CD14-positive monocyte (primary cell): ENCODE measurements at places on chromosomes 7 and 10.

DNA sequence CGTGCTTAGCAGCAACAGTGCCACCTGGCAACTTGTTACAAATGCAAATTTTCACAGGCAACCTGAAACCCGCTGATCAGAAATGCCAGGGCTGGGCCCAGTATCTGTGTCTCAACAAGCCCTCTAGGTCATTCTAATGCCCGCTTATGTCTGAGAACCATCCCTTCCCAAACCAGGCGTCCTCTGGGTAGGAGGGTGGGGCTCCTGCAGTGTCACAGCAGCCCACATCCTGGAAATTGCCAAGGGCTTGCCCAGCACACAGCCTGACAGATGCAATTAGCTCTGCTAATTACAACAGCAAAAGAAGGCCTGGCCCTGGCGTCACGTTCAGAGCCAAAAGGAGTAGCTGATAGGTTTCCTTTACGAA lies 15.9 kb downstream of the ITPRIP start:
- peak; percentile 55 for DNase-seq

- DNase-seq: no peak
Measured at GRCh38 chr7:1538544-1539180, 8.2 kb downstream of the MAFK start.

GRCh38 chr10:34606890-34607289 lies 208.2 kb downstream of the PARD3 start:
- no peak for DNase-seq

- no peak for DNase-seq
Measured at GRCh38 chr7:98913026-98913425, 34.7 kb downstream of the TRRAP start.

DNA sequence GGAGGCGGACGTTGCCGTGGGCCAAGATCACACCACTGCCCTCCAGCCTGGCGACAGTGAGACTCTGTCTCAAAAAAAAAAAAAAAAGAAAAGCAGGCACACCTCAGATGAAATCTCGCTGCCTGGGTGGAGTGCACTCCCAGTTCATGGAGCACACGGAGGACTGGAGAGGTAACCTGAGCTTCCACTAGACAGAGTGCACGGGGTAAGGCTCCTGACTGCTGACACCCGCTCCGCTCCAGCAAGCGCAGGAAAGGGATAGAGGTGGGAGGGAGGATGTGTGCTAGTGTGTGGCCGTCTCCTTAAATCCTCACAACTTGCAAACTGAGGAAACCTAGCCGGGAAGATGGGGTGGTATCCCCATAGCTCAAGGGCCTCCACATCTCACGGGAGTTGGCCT lies 50.8 kb downstream of the FAM53B start:
- no peak for DNase-seq

GRCh38 chr10:110141871-110142635 lies 65.4 kb upstream of the MXI1 start:
- DNase-seq: peak; percentile 74

DNA sequence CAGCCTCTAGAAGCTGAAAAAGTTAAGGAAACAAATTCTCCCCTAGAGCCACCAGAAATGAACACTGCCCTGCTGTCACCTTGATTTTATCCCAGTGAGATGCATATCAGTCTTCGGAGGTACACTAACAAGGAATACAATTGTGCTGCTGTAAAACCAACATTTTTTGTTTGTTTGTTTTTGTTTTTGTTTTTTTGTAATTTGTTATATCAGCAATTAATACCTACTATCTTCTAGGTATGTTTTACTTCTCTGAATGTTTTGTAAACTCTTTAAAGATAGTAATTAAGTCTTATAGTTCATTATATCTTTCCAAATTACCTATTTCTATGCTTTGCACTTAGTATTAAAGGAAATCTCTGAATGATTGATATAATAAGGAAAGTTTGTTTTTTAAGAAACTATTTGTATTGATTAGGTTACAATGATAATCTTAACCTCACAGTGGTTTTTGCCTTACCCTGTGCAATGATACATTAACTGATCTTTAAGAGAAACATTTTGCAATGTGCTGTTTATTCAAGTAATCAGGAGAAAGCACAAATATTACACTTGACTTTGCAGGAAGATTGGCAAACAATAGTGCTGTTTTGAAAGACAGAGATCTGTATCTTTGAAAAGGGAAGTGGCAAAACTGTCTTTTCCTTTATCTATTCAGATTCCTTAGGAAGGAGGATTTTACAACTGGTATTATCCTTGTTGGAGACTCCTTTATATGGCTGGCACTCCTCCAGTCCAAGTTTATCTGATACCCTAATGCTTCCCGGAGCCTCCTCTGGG lies 11.3 kb upstream of the HGF start:
- peak; percentile 44 for DNase-seq

- no peak for DNase-seq
Measured at GRCh38 chr10:82543631-82544030, 668.6 kb downstream of the NRG3 start.

DNA sequence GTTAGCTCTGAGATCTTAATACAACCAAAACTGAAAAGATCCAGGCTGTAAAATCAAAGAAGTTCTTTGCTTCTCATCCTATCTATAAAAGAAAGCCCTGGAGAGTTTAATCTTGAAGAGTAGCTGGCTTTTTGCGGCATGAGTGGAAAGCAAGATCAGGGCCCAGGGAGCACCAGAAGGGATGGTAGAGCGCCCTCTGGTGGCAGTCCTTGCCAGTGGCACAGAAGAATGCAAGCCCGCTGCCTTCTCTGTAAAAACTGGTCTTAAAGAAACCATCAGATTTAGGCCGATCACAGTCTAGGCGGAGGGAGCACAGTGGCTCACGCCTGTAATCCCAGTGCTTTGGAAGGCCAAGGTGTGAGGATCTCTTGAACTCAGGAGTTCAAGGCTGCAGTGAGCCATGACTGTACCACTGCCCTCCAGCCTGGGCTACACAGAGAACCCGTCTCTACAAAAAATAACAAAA lies 35.6 kb downstream of the CPN1 start:
- peak; percentile 67 for DNase-seq

GRCh38 chr10:54284526-54285193 lies 516.4 kb downstream of the PCDH15 start:
- DNase-seq: no peak

GRCh38 chr7:101906291-101907240 lies 89.1 kb downstream of the CUX1 start:
- DNase-seq: no peak

- DNase-seq: no peak
Measured at GRCh38 chr7:38330861-38331621, 57.6 kb upstream of the TARP start.

- no peak for DNase-seq
Measured at GRCh38 chr7:17832242-17832641, 108.1 kb downstream of the SNX13 start.

DNA sequence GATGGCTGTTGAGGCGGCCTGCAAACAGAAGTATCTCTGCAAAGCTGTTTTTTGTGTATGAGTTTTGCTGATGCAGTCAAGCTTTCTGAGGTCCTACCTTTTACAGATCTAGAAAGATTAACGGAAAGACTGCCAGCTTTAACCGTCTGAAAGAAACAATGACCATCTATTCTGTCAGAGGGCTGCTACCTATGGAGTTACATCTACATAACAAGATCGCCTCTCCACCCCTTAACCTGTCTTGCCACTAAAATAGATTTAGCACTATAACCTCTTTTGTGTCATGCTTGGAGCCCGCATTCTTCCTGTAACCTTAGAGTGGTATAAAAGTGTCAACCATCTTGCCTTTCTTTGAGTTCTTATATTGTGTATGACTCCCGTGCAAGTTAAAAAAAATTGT lies 291.2 kb downstream of the POM121L12 start:
- DNase-seq: no peak

DNA sequence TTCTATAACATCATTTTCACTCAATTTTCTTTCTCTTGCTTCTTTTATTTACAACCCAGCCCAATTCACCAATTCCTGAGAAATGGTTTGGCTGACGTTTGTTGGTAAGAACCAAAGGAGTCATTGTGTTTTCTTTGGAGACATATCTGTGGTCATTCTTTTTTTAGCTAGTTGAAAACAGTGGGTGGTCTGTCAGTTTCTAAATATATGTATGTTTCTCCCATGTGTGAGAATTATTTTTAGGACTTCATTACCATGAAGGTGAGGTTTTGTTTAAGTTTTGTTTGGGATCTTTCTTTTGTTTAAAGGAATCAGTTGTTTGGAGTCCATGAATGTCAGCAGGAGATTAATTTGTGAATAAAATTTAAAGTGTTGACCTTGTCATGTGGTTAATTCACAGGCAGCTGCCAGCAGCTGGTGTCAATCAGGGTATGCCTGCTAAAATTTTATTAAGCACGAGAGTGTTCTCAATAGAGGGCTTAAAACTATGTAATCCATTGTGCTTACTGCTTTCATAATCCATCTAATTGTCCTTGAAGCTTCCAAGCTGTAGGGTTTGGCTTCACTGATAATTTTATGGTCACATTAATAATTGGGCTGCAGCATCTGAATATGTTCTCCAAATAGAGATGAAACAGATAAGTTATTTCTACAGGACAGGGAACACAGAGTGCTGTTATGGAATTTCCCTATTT lies 38.7 kb downstream of the INSYN2A start:
- no peak for DNase-seq

DNA sequence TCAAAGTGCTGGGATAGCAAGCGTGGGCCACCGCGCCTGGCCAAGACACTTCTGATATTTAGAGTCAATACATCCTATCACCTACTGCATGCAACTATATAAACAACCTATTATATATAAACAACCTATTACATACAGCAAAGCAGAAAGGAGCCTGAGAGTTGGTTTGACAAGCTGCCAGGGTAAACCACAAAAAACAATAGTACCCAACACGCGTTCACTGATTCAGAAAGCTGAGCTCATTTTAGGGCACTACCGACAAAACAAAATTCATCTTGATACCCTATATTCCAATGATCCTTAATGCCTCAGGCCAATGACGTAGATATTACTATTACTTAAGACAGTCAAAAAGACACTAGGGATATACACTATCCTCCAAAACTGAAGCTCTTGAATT lies 16.2 kb downstream of the MALSU1 start:
- DNase-seq: no peak

GRCh38 chr7:138064856-138065357 lies 11.4 kb upstream of the AKR1D1 start:
- no peak for DNase-seq

GRCh38 chr10:124693801-124694416 lies 50.3 kb downstream of the FAM53B start:
- DNase-seq: no peak

GRCh38 chr7:101598986-101599771 lies 29.9 kb downstream of the MYL10 start:
- DNase-seq: no peak

DNA sequence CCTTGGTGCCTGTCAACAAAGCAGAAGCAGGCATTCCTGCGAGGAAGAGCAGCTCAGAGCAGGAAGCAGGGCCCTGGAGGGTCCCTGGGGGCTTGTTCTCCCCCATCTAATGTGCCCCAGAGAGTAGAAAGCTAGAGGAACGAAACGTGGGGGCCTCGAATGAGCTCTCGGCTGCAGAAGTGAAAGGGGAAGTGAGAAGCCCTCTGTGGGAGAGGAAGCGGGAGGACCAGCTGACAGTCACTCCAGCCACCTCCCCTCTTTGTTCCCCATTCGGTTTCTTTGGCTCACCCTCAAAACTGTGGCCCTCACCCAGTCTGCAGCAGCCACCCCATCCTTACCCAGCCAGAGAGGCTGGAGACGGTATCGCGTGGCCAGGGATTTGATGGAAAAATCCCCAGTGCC lies 25.0 kb downstream of the C10orf105 start:
- peak; percentile 87 for DNase-seq

DNA sequence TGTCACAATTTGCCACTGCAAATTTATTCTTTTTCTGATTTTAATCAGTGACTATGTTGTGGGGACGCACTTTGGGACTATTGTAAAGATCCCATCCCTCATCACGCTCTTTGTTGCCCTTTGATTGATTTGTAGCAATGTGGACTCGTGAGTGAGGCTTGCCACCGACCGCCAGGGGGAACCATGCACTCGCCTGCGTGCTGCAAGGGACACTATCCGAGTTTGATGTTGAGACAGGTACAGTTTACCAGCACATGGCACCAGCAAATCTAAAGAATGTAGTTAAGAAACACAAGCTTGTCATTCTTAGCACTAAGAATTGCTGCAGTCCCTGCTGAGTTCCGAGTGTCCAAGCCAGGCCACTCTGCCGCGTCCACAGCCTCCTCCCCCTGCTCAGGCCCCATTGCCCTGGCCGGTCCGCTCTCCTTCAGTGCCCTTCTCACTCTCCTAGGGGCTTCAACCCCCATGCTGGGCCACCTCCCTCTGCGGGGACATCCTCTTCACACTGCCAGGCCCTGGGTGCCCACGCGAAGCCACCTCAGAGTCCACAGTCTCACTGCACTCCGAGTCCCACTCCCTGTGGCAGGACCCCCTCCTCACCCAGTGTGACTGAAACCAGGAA lies 2.0 kb upstream of the SFTPA2 start:
- peak; percentile 31 for DNase-seq

DNA sequence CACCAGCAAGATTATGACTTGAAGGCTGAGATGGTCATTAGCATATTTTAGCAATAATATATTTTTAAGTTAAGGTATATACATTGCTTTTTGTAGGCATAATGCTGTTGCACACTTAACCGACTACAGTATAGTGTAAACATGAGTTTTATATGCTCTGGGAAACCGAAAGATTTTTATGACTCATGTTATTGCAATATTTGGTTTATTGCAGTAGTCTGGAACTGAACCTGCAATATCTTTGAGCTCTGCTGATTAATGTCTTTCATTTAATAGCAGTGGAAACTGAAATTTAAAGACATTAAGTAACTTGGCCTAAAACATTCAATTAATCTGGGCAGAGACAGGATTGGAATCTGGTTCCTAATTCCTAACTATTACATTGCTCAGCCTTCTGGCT lies 266.7 kb upstream of the PLXDC2 start:
- DNase-seq: no peak

GRCh38 chr10:30839652-30840051 lies 192.0 kb downstream of the ZNF438 start:
- no peak for DNase-seq

GRCh38 chr10:69438536-69439349 lies 12.5 kb upstream of the TSPAN15 start:
- peak; percentile 34 for DNase-seq

- DNase-seq: no peak
Measured at GRCh38 chr7:66330961-66331360, 125.8 kb downstream of the TPST1 start.

DNA sequence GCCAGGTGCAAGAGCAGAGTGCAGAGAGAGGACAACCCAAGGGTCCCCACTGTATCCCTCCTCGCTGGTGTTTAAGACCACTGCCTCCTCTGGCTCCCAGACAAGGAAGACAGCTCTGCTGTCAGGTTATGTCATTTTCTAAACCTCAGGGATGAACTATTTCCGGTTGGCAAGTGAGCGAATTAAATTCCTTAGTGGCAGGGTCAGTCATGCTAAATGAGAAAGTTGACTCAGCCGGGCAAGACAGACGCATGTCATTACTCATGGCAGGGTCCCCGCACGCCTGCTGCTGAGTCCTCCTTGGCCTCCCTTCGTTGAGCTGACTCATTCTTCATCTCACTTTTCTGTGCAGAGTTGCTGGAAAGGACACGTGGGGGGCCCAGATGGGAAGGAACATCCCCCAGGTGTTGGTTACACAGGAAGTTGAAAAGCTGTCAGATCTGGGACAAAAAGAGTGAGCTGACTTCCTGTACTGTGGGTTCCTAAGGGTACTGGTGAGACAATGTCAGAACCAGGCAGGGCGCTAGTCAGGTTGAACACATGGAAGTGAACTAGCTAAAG lies 47.1 kb upstream of the UCN3 start:
- DNase-seq: peak; percentile 72
